ENCODE measurements at places on chromosomes 2 and 18.
A peak's percentile ranks its signal among the peaks of the same experiment; 100 is the strongest.

GRCh38 chr2:119486886-119487285, 37.4 kb downstream of the SCTR start:
- no peak for DNase-seq

DNA sequence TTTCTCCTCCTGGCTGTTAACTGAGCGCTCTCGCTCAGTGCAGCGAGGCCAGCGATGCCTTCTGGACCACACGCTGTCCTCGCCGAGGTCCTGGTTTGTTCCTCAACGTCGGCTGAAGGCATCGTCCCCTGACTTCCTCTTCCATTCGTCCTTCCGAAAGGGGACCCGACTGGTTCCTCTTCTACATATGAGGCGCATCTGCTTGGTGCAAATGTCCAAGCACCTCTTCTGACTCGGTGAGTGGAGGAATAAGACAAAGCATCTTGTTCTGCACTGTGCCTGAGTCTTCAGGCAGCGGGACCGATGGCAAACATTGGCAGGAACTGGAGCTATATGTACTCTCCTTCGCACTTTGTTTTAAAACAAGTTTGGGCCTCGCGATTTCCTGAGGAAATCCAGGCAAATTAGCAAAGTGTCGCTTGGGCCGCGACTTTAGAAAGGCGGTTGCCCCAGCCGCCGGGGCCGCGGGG, 621 bp upstream of the KCNS3 start:
- no peak for DNase-seq

GRCh38 chr2:59674100-59674499, 879.4 kb downstream of the BCL11A start:
- no peak for DNase-seq

DNA sequence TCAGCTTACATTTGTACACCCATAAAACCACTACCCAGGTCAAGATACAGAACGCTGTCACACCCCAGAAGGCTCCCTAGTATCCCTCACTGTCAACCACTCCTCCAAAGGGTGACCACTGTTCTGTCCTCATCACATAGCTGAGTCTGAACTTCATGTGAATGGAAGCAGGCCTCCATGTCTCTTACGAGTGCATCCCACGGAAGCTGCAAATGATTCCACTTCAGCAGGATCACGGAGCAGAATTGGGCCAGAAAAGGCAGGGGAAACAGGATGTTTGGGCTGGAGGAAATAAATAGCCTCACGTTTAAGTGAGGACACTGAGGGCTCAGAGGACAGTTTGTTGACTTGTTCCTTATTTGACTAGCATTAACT, 38.4 kb downstream of the LBH start:
- DNase-seq, result no peak

DNA sequence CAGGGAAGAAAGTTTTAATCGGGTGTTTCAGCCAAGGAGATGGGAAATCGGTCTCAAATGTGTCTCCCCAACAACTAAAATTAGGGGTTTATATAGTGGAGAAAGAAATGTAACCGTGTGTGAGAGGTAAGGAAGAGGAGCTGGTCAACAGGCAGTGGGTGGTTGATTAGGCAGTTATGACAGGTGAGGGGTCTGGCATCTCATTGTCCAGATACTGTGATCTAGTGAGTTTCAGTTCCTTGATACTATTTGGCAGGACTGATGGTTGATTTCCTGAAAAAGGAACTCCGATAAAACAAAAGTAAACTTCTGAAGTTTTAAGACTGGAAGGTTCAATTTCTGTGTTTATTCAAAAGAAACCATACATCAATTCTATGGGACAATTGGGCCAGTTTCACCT, 197.9 kb downstream of the LPIN1 start:
- DNase-seq, result no peak

GRCh38 chr2:25347205-25347815, 5.6 kb upstream of the DNMT3A start:
- DNase-seq, result no peak

GRCh38 chr2:239255218-239255617, 145.6 kb downstream of the HDAC4 start:
- DNase-seq, result no peak

DNA sequence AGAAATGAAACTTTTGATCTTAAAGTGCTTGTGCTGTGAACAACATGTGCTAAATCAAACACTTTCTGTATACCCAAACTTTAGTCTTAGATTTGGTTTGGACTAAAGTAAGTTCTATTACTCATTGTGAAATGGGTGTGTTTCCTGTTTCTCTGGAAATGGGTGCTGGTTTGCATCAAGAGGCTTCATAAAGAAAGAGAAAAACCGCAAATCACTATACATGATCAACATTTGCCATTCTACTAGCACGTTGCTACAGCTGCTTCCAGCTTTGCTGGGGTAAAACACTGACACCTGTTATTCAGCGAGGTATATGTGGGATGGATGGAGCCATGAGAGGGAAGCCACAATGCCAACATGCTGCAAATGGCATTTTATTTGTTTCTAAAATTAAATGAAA, 547.0 kb upstream of the ACVR2A start:
- peak; percentile 64 for DNase-seq

GRCh38 chr18:53411511-53411910, 813.0 kb downstream of the MBD2 start:
- no peak for DNase-seq

DNA sequence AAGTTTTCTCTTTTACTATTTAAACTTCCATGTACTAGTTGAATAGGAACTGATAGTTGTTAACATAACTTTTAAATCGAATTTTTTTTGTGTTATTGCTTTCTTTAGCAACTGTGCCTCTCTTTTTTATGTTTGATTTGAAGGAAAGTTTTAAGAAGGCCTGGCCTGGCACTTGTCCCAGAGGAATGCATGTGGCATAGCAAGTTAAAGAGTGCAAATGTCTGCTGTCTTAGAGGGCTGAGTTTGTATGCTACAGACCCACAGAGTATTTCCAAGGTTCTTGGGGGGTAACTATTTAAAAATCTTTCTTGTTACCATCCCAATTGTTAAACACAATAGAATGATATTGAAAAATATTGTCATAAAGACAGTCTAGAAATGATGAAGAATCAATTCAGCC, 47.0 kb downstream of the MTCL1 start:
- no peak for DNase-seq

GRCh38 chr2:27263287-27264252, 723 bp upstream of the SLC30A3 start:
- DNase-seq, result peak; percentile 9

DNA sequence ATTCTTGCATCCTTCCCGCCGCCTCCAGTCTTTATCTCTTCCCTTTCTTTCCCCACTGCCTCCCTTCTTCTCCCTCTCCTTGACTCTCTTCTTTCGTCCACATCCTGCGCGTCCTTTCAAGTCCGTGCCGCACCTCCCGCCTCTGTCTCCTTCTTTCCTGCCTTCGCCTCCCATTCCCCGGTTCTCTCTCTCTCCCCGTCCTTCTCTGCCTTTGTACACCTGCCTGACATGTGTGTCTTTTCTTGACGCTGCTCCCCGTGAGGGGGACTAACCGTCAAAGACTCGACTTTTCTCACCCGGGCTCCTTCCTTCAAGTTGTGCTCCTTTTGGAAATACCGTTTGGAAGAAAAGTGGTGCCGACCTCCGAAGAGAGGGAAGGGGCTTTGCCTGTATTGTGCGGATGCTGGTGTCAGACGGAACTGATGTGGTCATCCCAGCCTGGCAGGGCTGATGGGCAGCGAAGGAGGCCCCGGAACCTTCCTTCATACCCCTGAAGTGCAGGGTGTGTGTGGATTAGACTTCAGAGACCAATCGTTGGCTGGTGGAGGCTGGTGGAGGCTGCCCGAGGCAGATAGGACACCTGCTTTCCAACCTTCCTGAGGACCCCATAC, 879 bp downstream of the TMEM178A start:
- DNase-seq, result no peak

DNA sequence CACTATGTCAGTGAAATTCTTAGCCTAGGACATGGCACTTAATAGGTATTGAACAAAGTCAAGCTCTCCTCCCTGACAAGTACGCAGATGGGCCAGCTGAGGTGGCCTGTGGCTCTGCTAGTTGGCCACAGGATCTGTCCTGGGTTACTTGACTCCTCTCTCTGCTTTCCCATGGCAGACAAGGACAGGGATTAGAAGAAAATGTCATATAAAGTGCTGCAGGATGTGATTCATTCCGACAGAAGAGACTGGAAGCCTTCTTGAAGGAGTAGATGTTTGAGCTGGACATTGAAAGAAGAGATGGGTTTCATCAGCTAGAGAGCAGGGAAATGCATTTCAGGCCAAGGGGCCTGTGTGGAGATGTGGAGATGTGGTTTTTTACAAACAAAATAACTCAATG, 46.7 kb downstream of the SMAD7 start:
- no peak for DNase-seq

Data from CD4-positive, alpha-beta memory T cell (primary cell).